ENCODE measurements at places on chromosomes 13 and 19.
A peak's percentile ranks its signal among the peaks of the same experiment; 100 is the strongest.

DNA sequence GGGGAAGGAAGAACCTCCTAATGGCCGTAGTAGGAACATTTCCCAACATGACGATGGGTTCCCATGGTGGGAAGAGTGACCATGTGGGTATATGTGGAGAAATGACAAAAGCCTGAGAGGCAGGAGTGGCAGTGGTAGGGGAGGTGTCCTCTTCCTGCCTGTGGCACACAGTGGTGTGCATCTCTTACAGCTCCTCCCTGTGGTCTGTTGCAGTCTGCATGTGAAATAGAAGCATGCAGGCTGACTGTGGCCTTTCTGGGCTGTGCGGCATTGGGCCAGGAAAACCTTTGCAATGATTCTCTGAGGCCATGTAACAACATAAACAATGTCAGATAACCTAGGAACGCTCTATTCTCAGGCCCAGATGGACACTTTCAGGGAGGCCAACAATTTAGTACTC is 84.0 kb downstream of the LACC1 start:
- DNase-seq = peak; percentile 2

DNA sequence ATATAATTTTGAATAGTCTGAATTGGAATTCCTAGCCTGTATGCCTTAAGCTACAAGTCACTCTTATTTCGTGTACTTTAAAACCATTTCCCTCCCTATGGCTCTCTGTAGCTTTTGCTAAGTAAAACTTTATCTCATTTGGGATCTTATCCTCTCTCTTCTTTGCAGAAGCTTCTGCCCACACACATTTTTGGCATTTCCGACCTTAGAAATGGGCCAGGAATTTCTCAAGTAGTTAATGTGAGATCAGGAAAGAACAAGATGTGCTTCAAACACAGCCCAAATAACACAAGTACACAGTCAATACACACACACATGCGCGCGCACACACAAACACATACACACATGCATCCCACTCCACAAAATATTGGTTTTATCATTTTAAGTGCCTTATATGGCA is 931.0 kb upstream of the MIR17HG start:
- DNase-seq = no peak

DNA sequence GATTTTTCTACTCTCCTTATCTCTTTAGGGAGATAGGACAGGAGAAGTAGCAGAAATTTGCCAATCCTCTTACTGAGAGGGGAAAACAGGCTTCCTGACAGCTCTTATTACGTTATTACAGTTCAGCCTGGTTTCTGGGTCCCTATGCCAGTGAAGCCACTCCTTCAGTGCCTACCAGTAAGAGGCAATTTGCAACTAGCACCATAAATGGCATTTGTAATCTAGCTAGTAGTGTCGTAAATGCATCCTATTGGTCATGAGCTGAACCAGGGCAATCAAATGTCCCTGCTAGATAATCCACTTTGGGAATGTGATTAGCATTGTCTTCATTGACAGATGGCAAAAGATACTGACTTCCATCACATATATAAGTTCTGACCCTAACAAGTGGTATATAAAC is 428.8 kb downstream of the DCT start:
- no peak for DNase-seq

DNA sequence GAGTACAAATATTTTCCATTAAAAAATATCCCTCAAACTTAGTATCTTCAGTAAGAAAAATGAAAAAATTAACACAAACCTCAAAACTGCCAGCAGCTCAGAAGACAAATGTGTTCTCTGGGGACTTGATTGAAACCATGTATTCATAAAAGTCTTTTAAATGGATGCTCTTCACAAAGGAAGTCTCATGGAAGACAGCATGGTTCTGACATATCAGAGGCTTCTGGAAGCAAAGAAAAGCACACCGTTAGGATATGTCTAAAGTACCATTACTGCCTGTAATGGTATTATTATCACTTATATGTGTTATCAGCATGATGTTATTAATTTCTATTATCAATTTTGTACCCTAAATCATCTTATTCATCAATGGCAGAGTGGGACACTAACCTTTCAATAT is 302.8 kb downstream of the ENOX1 start:
- no peak for DNase-seq

GRCh38 chr13:64311112-64311511 is 2895.5 kb upstream of the PCDH20 start:
- DNase-seq = no peak

DNA sequence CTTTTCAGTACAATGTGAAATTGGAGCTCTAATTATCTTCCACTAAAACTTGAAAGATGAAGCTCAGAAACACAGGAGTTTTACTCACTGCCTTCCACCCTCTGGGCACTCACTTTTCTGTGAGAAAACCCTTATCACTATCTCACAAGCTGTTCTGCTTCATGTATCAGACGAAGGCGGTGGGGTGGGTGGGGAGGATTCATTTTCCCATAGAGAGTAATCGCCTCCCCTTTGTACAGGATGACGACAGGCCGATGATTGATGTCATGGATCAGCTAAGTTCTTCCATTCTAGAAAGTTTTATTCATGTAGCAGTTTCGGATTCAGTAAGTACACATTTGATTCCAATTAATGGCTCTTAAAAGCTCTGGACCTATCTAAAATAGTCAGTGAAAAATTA is 139.9 kb downstream of the ZAR1L start:
- DNase-seq = no peak

GRCh38 chr13:76879883-76880270 is 6.3 kb downstream of the KCTD12 start:
- no peak for DNase-seq

DNA sequence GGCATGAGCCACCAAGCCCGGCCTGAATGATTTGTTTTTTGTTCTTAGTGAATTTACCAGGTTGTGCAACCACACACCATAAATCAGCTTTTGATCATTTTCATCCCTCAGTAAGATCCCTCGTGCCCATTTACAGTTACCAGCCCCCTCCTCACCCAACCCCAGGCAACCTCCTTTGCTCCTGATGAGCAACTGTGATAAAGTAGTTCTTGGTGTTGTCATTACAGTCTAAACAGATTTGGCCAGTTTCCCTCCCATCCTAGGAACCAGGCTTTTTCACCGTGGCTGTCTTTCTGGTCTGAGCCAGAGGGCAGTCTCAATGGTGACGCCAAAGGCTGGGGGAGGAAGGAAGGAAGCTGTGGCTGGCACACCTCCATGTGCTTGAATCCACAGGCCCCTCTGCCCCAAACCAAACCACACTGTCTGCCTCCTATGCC is 61.2 kb upstream of the WDFY2 start:
- DNase-seq = peak; percentile 47

DNA sequence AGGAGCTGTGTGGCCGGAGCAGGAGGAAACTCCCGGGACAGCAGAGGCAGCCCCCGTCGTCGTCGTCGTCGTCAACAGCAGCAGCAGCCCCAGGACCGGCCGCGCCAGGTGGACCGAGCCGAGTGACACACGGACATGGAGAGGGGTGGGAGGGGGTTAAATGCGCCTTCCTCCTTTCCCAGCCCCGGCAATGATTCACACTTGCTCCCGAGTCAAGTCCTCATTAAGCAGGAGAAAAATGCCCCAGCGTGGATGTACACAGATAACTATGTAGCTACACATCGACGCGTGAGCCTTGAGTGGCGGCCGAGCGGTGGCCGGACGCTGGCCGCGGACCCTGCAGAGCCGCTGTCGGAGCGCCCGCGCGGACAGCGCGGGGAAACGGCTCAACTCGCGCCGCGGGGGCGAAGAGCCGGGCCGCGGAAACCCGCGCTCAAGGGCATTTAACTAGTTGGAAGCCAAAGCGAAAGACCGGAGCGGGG is 645 bp downstream of the UBL3 start:
- peak; percentile 41 for DNase-seq

- DNase-seq = no peak
Observed at GRCh38 chr13:27853861-27854260, 61.6 kb downstream of the GSX1 start.

- peak; percentile 71 for DNase-seq
Observed at GRCh38 chr19:55283548-55284377, at the start of gene BRSK1. Gene BRSK1, plus strand, starts transcription at chr19:55283997. Its CDS starts 446 bp downstream, at chr19:55284443.

- no peak for DNase-seq
Observed at GRCh38 chr13:93318534-93319254, 92.1 kb downstream of the GPC6 start.

- no peak for DNase-seq
Observed at GRCh38 chr19:46216612-46217011, 12.9 kb upstream of the IGFL1 start.

GRCh38 chr19:10078329-10078728 is 7.8 kb upstream of the SHFL start:
- DNase-seq = no peak

GRCh38 chr13:37918116-37918714 is 48.6 kb upstream of the TRPC4 start:
- DNase-seq = no peak

GRCh38 chr19:2446381-2446780 is 10.4 kb downstream of the LMNB2 start:
- no peak for DNase-seq

- no peak for DNase-seq
Observed at GRCh38 chr19:14112809-14113385, 4.7 kb downstream of the PRKACA start.

DNA sequence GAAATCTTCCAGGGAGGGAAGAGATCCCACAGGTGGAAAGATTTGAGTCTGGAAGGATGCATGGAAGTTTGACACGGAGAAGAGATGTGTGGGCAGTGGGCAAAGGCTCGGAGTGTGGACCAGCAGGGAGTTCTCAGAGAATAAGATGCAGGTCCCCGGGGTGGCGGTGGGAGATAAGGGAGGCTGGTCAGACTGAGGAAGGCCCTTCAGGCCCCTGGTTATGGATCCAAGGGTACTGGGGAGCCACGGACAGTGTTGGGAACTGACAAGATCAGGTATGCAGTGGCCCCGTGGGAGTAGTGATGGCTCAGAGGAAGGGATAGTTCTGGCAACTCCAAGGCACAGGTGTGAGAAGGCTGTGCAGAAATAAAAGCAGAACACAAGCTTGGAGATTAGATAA is 2.5 kb downstream of the CAMSAP3 start:
- no peak for DNase-seq

DNA sequence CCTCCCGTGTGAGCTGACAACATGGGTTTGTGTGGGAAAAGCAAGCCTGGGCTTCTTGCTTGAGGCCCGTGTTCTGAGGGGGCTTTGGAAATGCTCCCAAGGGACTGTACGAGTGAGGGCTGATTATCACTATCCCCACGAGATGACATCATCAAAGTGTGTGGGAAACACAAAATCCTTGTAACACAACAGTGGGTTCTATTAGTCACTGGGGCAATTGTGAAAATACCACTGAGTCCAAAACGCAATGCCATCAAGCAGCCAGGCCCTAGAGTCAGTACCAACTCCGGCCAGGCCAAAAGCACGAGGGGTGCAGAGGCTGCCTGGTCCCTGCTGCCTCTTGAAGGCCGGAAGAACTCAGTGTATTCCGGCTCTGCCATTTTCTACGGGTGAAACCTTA is 29.6 kb downstream of the CAPS start:
- DNase-seq = no peak

- no peak for DNase-seq
Observed at GRCh38 chr13:78309497-78310180, 293.7 kb downstream of the POU4F1 start.

- DNase-seq = peak; percentile 44
Observed at GRCh38 chr13:75870397-75870903, 234.3 kb downstream of the LMO7 start.

- DNase-seq = no peak
Observed at GRCh38 chr19:38470788-38471480, 37.4 kb downstream of the RYR1 start.

DNA sequence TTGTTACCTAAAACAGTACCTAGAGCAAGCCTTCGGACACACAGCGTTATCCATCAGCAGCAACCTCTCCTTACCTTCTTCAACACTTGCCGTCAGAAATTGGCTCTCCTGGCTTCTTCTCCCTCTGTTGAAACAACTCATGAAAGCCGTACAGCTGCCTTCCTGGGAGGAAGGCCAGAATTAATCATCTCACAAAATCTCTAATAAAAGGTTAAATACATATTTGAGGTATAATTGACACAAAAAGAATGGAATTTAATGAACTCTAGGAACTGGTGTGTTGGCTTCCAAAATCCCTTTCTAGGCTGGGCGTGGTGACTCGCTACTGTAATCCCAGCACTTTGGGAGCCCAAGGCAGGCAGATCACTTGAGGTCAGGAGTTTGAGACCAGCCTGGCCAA is 37.3 kb upstream of the GTF2F2 start:
- DNase-seq = no peak

GRCh38 chr13:82693607-82694006 is 1188.7 kb downstream of the SLITRK1 start:
- DNase-seq = no peak

- no peak for DNase-seq
Observed at GRCh38 chr13:74687442-74688182, 553.4 kb upstream of the KLF12 start.

DNA sequence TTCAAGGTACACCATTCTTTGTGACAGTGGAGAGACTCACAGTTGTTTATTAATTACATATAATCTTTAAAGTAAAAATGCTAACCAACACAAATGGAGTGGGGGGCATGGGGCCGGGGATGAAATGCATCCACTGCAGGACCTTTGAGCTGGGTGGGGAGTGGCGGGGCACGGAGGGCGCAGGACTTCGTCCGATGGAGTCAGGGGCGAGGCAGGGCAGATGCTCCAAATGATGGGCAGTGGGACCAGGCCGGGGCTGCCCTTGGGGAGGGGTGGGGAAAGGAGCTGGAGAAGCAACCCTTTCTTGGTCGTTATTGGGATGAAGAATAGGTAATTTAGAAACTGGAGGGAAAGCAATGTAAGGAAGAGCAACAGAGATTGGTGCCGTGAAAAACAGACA is 220.0 kb downstream of the TEX29 start:
- no peak for DNase-seq

DNA sequence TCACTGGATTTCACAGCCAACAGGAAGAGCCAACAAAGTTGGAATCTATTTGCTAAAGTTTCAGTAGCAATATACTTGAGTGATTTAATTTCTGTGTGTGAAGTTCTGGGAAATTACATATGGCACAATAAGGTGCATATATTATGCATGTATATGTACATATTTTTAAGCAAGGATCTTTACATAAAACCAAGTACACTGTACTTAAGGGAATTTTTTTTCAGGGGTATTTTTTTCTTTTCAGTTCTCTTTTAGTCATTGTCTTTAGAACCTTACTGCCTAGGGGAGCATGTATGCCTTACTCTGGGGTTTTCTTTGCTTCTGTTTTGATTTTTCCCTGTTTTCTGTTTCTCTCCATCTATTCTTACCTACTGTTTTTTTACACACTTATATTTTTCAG is 7.4 kb downstream of the RAP2A start:
- no peak for DNase-seq

DNA sequence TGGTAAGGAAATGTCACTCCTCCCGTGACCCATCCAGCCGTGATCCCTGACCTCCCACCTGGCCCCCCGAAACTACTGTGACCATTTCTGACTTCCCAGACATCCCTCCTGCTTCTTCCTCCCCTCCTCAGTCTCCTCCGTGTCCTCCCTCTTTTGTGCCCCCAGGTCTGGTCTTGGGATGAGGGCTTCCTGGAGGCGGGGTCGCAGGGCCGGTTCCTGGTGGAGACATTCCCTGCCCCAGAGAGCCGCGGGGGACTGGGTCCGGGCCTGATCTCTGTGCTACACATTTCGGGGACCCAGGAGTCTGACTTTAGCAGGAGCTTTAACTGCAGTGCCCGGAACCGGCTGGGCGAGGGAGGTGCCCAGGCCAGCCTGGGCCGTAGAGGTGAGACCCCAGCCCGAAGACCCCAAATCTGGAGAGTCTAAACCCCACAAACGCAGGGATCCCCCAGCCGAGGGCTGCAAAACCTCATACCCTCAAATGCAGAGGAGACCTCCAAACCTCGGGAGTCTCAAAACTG is 5.0 kb downstream of the KIRREL2 start:
- DNase-seq = no peak

- no peak for DNase-seq
Observed at GRCh38 chr13:60335531-60335930, 61.5 kb upstream of the TDRD3 start.

- DNase-seq = no peak
Observed at GRCh38 chr19:51333836-51334460, 8.0 kb downstream of the VSIG10L start.
